ENCODE measurements at places on chromosomes 7 and 10.

GRCh38 chr10:30059209-30060107 lies at the start of gene JCAD:
Gene JCAD, minus strand, starts transcription at chr10:30059586. Its CDS starts 11,774 bp downstream, at chr10:30047812.
- DNase-seq, result peak; percentile 68

- no peak for DNase-seq
Observed at GRCh38 chr7:82106201-82106600, 336.4 kb upstream of the HGF start.

DNA sequence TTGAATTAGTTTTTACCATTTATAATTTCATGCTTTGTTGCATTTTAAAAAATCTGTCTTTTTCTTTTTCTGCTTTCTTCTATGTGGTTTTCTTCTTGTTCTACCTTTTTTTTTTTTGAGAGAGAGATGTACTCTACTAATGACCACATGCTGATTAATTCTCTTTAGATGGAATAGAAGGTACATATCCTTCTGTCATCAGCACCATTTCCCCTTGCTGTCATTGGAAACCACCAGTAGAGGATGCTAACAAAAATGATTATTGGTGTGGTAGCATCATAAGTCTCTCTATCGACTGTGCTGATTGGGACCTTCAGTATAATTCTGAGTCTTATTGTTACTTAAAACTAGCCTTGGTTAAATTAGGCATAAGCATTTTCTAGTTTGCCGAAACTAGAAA lies 3.6 kb downstream of the ZEB1 start:
- DNase-seq, result no peak

GRCh38 chr7:68192941-68193340 lies 1196.3 kb downstream of the TYW1 start:
- DNase-seq, result no peak

DNA sequence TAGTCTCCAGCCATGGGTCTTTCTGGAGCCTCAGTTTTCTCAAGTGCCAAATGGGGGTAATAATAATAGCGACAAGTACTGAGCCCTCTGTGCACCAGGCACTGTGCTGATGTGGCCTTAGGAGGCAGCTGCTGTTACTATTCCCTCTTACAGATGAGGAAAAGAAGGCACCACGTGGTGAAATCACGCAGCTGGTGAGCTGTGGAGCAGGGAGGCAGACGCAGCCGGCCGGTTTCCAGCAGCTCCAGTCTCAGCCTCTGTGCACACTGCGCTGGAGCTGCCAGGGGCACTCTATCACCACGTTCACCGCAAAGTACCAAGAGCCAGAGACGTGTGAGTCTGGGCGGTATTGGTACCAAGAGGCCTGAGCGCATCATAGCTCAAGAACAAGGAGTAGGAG lies 9.6 kb downstream of the PYROXD2 start:
- no peak for DNase-seq

- no peak for DNase-seq
Observed at GRCh38 chr7:2758673-2759616, 70.9 kb downstream of the AMZ1 start.

- no peak for DNase-seq
Observed at GRCh38 chr7:101300465-101301376, 20.9 kb downstream of the IFT22 start.

- no peak for DNase-seq
Observed at GRCh38 chr10:6868036-6868725, 288.1 kb upstream of the PRKCQ start.

DNA sequence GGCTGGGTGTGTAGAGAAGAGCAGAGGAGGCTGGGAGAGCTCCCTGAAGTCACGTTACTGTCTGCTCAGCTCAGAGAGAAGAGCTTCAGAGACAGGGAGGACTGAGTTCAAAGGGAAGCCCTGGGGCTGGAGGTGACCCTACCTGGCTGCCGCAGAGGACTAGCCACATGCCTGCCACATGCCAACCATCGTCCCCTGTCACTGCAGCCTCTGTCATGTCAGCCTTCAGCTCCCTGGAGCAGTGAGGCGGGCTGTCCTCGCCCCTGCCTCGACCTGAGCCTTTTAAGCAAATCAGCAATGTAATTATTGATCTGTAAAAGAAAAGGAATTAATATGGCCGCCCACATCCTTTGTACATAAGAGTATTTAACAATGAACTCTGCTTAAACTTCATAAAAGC lies 89.3 kb upstream of the RET start:
- no peak for DNase-seq

DNA sequence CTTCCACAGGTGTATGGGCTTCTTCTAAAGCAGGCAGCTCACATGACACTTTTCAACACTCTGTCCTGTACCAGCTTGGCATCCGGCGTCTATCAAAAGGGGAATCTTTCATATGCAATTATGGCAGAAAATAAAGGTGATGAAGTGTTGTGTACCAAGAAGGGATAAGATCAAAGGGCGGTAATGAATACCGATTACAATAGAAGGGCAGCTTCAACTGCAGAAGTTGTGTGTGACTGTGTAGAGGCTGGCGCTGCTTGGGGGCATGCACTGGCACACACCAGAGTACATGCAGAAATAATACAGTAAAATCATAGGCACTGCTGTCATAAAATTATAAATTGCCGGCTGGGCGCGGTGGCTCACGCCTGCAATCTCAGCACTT lies 744.7 kb downstream of the LRMDA start:
- DNase-seq, result no peak

DNA sequence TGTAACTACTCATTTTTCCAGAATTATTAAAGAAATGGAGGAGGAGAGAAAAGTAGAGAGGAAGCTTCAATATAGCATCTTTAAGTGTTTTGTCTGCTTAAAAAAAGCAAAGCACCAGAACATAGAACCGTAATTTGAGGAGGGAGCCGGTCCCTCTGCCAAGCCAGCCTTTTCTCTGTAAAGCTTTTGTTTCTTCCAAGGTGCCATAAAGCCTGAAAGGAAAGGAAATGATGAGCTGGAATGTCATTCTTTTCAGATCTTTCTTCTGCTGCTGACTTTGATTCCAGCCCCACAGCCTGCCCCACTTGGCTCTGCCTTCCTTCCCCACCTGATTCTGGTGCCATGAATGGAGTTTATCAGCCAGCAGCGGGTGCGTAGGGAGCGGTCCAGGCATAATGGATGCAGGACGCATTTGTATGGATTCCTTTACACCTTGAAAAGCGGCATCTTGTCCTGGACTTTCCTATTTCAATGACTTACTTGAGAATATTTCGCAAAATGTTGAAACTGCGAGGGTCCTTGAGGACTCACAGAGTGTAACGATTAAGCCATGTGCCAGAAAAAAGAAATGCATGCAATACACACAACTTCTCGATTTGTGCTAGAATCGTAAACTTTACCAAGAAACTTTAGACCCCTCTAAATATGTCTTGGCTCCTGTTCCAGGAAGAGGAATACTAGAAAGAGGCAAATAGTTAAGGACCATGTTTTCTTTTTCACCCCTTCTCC lies 569.5 kb upstream of the MGMT start:
- no peak for DNase-seq

- no peak for DNase-seq
Observed at GRCh38 chr7:133478591-133479135, 225.8 kb downstream of the EXOC4 start.

- DNase-seq, result no peak
Observed at GRCh38 chr10:2173327-2173726, 436.0 kb upstream of the ADARB2 start.

DNA sequence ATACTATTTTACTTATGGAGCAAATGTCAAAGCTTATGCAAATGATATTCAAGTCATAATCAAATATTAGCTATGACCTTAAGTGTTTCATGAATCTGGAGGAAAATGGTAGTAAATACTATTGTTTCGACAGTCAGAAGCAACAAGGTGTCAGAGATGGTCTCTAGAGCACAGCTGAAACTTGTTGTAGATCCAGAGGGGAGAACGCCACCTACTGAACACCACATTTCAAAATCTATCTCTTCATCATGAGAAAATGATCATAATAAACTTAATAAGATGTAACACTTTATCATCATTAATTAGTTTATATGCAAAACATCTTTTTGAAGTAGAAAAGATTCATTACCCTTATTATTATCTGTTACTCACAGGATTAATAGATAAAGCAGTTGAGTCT lies 418.7 kb downstream of the GATA3 start:
- DNase-seq, result no peak

DNA sequence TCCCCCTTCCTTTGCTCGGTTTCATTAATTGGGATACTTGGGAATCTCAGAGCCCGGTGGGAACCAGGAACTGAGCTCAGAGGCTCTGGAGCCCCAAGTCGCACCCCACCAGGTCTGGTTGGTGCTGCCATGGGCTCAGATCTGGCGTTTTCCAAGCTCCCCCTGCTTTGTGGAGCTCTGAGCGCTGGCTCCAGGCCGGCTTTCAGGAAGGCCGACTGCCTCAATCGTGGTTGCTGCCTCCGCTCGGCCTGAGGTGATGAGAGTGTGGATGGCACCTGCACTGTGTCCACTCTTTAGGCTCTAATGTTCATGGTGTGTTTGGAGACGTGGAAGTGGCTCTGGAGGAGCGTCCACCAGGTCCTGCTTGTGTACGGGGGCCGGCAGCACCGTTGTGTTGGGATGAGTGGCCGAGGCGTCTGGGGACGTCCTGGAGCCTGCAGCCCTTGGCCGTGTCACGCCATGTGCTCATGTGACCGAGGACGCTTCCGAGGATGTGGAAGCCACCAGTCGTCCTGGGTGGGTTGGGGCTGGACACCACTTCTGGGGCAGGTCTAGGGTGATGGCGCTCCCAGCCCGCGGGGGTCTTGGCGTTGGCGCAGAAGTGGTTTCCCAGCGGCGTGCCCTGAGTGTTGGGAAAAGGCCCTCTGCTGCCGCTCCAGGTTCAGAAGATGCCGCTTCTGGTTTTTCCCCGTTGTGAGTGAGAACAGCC lies 8.2 kb downstream of the INPP5A start:
- DNase-seq, result no peak

DNA sequence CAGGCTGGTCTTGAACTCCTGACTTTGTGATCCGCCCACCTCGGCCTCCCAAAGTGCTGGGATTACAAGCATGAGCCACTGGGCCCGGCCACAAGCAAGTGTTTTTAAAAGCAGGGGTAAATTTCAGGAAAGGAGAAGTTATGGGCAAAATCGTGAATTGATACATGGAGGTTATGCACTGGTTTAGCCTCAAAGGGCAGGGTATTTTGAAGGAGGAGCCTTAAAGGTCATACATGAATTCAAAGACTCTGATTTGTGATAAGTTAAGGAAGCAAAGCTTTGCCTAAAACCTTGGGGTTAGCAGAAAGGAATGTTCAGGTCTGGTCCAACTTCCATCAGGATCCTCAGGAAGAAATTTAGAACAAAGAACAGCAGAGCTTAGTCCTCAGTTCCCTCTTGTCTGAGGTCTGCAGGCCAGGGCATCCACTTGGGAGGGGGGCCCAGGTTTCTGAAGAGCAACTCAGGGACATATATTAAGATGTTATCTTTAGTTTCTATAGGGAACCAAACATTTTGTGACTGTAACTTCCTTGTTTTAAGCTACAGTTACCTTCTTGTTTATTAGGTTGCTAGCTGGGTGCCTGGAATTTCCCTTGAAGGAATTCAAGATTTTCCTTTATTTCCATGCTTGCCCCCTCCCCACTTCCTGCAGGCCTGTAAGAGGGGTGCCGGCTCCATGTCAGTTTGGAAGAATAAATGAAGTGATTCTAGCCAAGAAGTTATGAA lies 2.8 kb upstream of the REPIN1 start:
- no peak for DNase-seq

GRCh38 chr10:101625821-101626412 lies 37.8 kb downstream of the DPCD start:
- DNase-seq, result no peak

DNA sequence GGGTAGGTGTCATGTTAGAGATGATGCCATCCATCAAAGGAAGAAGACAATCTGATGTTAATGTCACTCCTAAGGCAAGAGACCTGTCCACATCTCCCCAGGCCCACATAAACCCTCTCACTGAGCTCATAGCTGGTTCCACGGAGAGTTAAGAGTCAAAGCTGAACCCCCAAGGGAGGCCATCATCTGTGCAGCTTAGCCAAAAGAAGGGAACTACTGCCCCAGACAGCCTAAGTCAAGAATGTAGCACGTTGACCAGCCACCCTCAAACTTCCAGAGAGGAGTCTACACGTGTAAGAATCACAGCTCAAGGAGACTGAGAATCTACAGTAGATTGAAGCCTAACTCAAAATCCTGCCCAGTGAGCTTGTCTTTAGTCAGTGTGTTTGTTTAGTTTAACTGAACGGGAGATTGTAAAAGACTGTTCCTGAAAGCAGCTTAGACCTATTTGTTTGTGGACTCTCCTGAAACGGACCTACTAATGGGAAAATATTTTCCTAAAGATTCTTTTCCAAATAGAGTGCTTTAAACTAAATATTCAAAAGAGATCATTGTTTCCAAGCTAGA lies 192.7 kb upstream of the NFE2L3 start:
- no peak for DNase-seq

GRCh38 chr10:50324046-50324445 lies 72.7 kb upstream of the ASAH2 start:
- DNase-seq, result no peak

DNA sequence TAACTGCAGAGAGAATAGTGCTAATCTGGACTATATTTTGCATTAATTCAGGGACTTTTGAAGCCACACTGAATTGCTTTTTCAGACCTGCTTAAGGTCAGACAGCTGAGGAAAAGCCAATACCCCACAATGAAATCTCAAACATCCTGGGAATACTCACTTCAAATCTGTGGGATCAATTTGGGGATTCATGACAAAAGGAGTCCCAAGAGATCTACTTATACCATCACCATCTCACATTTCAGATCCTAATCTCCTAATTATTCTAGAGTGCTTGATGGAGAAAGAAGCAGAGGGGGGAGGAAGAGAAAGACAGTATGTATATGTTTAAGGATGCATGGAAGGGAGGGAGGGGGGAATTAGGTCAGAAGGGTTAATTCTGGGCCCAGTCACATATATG lies 202.2 kb downstream of the CACNA2D1 start:
- no peak for DNase-seq

- DNase-seq, result no peak
Observed at GRCh38 chr7:150745086-150745485, 7.9 kb downstream of the GIMAP5 start.

GRCh38 chr10:80168679-80169380 lies 36.3 kb downstream of the PLAC9 start:
- no peak for DNase-seq

DNA sequence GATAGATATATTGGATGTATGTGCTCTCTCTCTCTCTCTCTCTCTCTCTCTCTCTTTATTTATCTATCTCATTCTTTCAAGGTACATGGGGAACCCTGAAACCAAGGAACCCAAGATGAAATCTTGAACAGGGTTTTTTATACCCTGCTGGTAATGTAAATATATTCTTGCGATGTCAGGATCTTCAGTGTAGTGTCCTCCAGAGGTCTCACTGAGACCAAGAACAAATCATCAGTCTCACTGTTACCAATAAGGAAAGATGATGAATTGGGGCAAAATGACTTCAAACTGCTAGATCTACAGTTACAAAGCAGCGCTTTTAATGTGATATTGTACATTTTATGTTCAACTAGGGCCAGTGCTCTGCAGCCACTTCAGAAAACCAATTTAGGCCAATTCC lies 423.5 kb downstream of the ANKRD7 start:
- no peak for DNase-seq

DNA sequence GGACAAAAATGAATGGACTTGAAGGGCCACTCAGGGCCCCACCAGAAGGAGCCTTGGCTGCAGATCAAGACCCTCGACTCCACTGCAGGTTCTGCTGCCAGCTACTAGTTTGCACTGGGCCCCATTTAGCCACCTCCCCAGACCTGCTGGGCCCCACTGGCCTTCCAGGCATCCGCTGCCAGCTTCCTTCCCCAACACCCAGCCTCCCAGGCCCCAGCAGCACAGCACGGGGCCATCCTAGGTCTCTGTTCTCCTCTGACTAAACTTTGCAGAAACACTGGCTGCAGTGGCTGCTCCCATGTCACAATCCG lies 277.4 kb upstream of the KLF14 start:
- no peak for DNase-seq

- DNase-seq, result no peak
Observed at GRCh38 chr10:6916601-6917000, 336.5 kb upstream of the PRKCQ start.

- DNase-seq, result no peak
Observed at GRCh38 chr7:137818036-137818435, 28.7 kb downstream of the DGKI start.
